CD4-positive, alpha-beta T cell treated with Interleukin-12 subunit alpha and Interleukin-12 subunit beta, for 1 hour (primary cell): ENCODE measurements at places on chromosomes 4 and X.

DNA sequence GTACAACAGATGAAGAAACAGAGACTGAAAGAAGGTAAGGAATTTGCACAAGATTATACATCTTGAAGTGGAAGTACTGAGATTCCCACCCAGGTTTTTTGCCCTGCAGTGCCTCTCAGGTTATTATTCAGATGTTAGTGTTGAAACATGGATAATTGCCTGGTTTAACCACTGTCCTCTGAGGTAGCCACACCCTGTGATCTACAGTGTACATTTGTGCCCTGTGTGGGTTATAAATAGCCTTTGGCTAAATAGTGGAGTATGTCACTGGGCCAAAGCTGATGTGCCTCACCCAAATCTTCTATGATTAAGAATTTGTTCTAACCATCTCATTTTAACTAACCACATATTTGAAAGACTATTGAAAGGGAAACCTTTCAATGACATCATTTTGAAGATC is 5.4 kb upstream of the ASB5 start:
- DNase-seq, result no peak

- peak; percentile 10 for DNase-seq
These were observed 92.1 kb downstream of the AFF1 start for GRCh38 chr4:87026800-87027495.

DNA sequence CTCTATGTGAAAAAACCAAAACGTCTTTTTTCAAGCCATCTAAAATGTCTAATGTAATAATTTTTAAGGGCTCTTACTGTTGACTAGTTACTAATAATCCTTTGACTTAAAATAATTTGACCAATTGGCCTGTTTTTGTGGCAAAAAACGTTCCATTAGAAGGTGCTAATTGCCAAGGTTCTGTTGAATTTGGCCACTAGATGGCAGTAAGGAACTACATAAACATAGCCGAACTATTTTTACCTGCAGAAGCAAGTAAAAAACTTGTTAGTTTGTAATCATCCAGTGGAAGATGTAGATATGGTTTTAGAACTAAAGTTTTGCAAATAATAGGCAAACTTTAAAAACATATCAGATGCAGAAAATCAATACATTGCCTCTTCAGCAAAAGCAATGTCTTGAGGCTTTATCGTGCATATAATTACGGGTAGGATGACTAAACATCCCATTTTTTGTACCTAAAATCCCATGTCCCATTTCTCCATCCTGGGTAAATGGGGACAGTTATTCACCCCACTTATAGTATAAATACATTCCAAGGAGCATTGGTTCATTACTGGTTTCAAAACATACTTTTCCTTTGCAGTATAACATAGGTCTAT is 57.6 kb downstream of the PROM1 start:
- peak; percentile 65 for DNase-seq

- DNase-seq, result no peak
These were observed 87.7 kb downstream of the MAML3 start for GRCh38 chr4:140066031-140066930.

- DNase-seq, result no peak
These were observed 7.5 kb upstream of the RUFY3 start for GRCh38 chr4:70714079-70714887.

DNA sequence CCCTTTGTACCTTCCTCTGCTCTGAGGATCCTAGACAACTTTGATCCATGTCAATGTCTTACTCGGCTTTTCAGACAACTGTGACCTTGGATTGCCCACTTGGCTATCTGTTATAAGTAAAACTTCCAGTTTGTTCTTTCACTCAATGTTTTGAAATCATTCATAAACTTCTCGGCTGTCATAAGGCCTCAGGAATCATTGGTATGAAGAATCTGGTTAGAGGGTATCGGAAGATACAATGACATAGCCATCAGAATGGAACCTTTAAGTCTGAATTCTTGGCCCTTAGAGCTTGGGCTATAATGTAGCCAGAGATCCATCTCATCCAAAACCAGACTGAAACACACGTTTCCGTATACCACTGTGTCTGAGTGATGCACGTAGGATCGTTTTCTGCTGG is 59.0 kb upstream of the WDR1 start:
- DNase-seq, result no peak

- no peak for DNase-seq
These were observed 1118.1 kb upstream of the PABPC4L start for GRCh38 chr4:135319685-135320084.

- DNase-seq, result no peak
These were observed 497.5 kb downstream of the KCNIP4 start for GRCh38 chr4:21451032-21451431.

DNA sequence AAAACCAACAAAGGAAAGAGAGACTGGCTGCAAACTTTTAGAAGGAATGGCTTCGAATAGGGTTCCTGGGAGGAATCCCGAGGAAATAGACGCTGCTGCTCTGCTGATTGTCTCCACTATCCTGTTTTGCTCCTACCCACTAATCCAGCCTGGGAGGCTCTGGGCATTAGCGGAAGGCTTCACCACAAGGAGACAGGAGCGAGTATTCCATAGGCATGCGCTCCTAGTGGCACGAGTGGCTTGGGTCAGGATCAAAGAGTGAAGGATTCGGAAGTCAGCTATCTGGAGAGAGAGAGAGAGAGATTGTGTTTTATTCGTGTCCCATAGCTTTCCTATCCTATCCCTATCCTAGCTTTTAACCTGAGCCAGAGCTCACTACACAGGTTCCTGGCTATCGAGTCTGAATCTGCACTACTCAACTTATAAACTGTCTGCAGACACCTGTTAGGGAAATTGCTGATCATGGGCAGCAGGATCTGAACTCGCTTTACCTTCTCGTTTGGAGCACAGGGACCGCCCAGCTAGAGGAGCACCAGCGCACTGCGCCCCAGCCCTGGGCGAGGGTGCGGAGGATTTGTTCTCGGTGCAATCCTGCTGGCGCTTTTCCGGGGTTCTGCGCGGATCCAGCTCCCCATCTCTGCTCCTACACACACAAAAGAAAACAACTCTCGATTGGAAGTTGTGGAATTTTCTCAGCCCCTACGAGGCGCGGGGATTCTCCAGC is 740 bp upstream of the NPY2R start:
- no peak for DNase-seq

DNA sequence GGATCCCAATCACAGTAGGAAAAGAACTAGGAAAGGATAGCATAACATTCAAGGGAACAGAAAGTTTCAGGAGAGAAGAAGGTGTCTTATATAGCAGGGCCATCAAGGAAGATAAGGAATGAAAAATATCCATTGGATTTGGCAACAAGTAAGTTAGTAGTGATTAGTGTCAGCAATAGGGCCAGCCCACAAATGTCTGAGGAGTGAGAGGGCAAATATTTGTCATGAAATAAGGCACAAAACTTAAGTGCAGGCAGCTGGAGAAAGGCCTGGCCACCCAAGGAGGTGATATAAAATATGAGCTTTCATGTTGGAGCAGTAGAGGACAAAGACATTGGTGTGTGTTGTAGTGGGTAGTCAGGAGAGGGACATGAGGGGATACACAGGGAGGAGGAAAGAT is 132.1 kb downstream of the COL4A6 start:
- no peak for DNase-seq

DNA sequence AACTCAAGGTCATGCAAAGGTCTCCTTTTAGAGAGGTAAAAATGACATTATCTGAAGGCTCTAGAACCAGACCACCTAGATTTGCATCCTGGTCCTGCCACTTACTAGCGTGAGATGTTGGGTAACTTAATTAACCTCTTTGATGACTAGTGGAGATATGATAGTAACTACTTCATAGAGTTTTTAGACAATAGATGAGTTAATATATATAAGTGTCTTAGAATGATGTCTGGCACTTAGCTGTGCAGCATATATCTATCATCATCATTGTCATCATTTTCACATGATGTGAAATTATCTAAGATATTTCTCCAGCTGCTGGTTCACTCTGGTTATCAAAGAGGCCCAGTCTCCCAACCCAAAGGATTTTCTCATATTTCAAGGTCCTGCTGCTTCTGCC is 126.1 kb upstream of the DCLK2 start:
- DNase-seq, result no peak

DNA sequence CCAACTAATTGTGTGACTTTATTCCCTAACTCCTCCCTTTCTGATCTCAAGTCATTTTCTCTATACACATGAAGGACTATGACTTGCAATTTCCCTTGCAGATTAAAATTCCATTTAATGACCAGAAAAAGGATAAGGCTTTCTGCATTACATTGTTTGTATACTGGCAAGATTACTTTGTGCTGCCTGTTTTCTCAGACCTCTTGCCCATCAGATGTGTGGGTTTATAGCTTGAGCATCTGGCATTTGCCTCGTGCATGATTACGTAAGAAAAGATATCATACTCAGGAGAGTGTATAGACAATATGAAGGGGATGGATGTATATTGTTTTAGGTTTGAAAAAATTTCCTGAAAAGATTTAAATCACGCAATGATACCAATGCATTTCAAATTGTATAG is 593.8 kb upstream of the SLIT2 start:
- DNase-seq, result no peak

DNA sequence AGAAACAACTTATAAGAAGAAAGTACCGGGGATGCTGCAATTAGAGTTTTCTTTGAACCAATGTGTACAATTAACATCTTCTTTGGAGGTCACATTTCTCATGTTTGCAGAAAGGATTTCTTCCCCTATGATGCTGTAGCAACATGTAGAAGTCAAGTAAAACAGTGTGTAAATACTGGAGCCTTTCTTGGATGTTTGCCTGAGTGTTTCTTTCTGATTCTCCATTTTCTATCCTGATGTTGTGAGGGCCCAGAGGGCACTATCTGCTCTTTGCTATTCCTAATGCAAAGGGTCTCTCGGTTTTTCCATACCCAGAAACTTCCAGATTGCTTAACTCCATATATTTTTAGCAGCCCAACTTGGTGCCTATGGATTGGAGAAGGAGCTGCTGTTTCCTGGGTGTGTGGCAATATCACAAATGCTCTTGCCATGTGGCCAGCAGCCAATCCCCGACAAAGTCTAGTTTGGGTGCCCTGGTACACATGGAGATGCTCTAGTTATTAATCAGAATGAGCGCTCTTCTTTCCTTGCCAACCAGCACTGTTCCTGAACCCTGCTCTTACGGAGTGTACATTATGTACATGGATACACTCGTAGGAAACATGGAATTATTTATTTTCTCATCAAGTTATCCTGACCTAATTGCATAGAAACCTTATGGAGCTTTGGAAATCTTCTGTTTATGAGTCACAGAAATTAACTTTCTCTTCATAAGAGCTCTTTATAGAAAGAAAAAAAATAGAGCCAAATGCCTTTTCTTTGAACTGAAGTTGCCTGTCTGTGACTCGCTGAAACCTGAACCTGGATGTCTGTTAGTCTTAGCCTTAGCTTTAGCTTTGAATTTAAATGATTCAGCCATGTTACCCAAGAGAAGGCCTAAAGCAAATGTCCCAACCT is 67.0 kb upstream of the GPC4 start:
- DNase-seq, result no peak

- no peak for DNase-seq
These were observed 282.5 kb downstream of the TMA16 start for GRCh38 chr4:163776957-163777356.

- DNase-seq, result no peak
These were observed 55.7 kb upstream of the NUDT6 start for GRCh38 chr4:122978109-122978508.

DNA sequence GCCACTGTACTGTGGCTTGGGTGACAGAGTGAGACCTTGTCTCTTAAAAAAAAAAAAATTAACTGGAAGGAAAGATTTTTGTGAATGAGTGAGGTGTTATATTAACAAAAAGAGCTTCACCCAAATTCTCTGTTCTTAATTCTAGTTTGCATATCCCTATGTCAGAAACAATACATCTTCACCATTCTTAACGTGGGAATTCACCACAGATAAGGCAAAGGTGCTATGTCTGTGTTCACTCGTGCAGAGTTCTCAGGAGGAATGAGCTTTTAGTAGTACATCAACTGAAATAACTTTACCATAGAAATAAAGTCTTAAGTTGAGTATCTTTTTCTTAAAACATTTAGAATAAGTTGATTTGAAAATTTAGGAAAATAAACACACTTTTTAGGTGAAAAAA is 135.1 kb downstream of the RAPGEF2 start:
- no peak for DNase-seq

DNA sequence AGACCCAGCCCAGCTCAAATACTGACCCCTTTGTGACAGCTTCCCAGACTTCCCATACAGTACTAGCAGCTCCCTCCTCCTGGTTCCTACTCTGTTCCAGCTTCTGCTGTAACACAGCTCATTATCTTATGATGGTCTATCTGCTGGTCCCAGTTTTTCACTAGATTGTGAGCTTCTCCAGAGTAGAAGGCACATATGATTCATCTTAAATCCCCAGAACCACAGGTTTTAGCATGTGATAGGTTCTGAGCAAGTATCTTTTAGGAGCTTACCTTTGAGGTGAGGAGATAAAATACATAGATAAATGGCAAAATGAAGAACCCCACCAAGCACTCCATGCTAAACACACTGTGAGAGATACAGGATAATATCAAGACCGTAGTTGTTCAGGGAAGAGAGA is 27.6 kb upstream of the ANXA3 start:
- DNase-seq, result no peak

DNA sequence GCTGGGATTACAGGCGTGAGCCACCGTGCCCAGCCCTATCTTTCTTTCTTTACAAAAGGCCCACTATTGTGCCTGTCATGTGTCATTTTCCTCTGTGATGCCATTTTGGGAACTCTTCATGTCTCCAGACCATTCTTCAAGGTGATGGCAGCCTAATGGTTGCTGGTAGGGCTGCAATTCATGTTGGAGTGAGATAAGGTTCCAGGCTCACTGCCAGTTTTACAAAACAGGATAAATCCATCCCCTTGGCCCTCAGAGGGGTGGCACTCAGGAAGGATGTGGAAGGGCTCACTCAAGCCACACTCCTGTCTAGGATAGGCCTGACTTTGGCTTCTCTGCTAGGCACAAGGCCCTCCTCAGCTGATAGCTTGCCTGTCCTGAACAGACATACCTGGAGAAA is 3.8 kb downstream of the TCEAL9 start:
- no peak for DNase-seq

DNA sequence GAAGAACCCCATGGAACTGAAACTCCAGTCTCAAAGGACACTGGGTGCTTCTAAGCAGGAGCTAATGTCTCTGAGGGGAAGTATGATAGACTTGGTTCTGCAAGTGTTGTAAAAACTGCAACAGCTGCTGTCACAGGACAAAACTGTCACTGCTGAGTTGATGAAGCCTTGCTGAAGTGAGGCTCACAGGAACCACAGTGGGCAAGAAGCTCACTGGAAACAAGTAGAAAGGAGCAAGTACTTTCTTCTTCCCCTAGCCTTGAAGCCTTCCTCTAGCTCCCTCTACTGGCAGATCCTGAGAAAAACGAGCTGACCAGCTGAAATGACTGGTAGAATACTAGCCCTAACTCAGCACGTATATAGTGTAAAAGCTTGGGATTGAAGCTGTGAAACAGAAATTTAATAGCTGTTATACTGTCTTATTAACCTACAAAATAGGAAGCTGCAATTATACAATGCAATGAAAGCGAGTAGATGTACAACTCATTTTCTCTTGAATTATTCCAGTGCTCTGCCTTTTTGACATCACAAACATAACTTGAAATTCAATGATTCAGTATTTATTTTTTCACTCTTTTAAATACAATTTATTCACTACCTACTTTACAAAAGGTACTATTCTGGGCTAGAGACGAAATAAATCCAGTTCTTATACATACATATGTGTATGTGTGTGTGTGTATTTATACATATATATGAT is 91.4 kb downstream of the GABRB1 start:
- DNase-seq, result peak; percentile 59

- DNase-seq, result no peak
These were observed 259.6 kb upstream of the GPC4 start for GRCh38 chrX:133674726-133675470.

- DNase-seq, result no peak
These were observed 42.1 kb downstream of the SLC9A7 start for GRCh38 chrX:46716796-46717195.

GRCh38 chrX:151516538-151517187 is 46.8 kb upstream of the PASD1 start:
- no peak for DNase-seq

GRCh38 chrX:3807906-3808305 is 94.5 kb upstream of the PRKX start:
- DNase-seq, result no peak
